ENCODE measurements at places on chromosomes 1 and 21. TPM values are rescaled to one million over a fixed set of nuclear protein-coding genes. Genes with fewer than 3 reads are reported as not detected.
A peak's percentile ranks its signal among the peaks of the same experiment; 100 is the strongest.

DNA sequence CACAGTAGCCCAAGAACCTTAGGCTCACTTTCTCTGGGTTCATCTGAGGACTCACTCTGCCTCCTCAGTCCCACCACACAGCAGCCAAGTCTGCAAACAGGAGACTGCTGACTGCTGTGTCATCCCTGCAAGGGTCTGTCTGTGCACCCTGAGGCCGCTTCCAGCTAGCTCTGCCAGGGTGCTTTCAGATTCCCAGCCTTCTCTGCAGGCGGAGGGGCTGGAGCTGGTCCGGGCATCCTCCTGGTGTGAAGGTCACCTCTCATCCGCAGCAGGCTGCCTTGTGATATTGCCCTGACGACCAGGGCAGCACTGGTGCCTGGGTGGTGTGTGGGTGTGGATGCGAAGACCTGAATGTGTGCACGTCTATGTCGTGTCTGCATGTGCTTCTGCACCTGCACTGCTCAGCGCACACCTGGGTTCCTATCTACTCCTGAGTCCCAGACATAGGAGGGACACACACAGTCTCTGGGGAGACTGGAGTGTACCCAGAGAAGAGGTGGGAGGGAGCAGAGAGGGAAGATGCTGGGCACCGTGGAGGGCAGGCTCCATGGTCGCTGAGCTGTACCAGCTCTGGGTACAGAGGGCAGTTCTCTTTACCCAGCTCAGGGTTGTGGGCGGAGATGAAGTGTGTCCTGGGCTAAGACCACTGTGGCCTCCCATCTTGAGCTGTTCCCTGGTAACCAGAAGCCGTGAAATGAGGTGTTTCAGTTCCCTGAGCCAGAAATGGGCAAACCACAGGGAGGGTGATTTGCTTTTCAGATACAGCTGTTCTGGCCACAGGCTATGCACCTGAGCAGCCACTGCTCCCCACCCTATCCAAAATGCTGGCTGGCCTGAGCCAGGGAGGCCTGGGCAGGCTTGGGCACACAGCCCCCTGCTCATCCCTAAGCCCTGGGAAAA is 160.9 kb upstream of the CSF3R start:
- no peaks in the 10 kb centered on the region for H3K4me1 ChIP-seq
- no peak for DNase-seq
- no peak overlapping the region for H3K4me3 ChIP-seq
- H3K27me3 ChIP-seq, result no peaks in the 10 kb centered on the region
- H3K27ac ChIP-seq, result no peak overlapping the region
- no peaks in the 10 kb centered on the region for H3K36me3 ChIP-seq

GRCh38 chr1:233491953-233492620 is 121.8 kb upstream of the KCNK1 start:
- no peaks in the 10 kb centered on the region for H3K36me3 ChIP-seq
- no peaks in the 10 kb centered on the region for H3K4me1 ChIP-seq
- DNase-seq, result no peak

DNA sequence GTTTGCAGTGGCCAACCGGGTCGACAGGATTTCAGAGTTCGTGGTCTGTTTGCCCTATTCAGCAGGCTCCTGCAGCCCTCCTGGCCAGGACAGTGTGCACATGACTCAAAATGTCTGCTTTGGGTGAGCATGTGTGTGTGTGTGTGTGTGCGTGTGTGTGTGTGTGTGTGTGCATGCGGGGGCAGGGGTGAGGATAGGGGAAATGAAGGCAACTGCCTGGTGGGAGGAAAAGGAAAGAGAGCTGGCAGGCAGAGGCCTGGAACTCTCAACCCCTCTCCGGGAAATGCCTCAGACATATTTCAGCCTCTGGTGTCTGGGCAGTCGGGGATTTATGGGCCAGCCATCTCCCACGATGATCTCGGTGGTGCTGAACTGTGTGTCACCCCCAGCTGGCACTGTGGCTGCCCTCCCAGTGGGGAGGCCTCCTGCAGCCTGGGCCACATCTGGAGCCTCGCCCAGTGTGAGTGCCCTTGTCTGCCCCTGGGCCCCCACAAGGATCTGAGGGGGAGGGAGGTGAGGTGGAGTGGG is 15.2 kb downstream of the CDCP2 start:
- no peaks in the 10 kb centered on the region for H3K36me3 ChIP-seq
- no peak overlapping the region for H3K4me3 ChIP-seq
- DNase-seq, result no peak
- H3K27ac ChIP-seq, result no peak overlapping the region
- no peaks in the 10 kb centered on the region for H3K27me3 ChIP-seq

DNA sequence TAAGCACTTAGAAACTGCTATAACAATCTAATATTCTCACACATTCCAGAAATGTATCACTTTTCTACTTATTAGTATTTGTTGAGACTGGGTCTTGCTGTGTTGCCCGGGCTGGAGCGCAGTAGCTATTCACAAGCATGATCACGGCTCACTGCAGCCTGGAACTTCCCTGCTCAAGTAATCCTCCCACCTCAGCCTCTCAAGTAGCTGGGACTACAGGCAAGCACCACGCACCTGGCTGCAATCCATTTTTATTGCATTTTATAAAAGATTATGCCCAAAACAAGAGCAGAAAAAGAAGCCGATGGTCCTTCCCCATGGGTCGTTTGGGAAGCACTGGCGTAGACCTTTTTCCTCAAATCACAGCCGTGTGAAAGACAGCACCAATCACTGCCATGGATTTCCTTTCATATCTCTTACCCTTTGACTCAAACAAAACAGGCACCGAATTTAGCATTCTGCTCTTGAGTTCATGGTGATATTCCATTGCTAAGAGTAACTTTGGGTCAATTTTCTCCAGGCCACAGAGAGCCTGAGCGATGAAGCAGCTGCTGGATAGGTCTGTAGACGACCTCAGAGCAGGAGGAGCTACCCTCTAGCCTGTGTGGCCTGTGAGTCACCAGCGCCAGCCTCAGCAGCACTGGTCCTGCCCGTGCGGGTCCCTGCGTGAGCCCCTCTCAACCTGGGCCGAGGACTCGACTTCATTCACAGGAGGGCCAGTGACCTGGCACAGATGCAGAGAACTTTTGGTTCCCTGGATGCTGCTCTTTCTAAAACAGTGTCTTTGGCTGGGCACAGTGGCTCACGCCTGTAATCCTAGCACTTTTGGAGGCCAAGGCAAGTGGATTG is 80.8 kb downstream of the PIK3CD start:
- H3K36me3 ChIP-seq, result no peaks in the 10 kb centered on the region
- no peak overlapping the region for H3K27ac ChIP-seq
- no peaks in the 10 kb centered on the region for H3K27me3 ChIP-seq
- H3K4me3 ChIP-seq, result no peak overlapping the region

DNA sequence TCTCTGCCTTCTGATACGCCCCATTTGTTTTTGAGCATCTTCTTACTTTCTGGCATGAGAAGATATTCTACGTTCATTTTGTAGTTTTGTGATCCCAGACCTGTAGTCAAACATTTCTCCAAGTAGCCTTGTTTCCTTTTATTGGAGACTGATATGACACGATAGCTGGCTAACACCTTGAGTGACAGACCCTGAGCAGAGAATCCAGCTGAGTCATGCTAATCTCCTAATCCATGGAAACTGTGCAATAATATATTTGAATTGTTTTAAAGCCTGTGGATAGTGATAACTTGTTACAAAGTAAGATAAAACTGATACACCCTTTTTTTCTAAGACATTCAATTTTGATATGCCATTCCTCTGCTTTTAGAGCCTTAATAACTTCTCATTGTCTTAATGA is 1.2 kb upstream of the IFI44L start:
- H3K4me3 ChIP-seq, result no peak overlapping the region
- H3K27ac ChIP-seq, result peak overlapping the region; percentile 55
- H3K4me1 ChIP-seq, result peaks cover 31% of the 10 kb centered on the region
- H3K27me3 ChIP-seq, result no peaks in the 10 kb centered on the region
- H3K36me3 ChIP-seq, result no peaks in the 10 kb centered on the region

SPRR5 gene
- not detected for polyA plus RNA-seq

TRMT13 gene
- polyA plus RNA-seq, result 18.2 TPM

HPDL gene
- polyA plus RNA-seq, result 0.33 TPM

MIXL1 gene
- polyA plus RNA-seq, result not detected

ALDH9A1 gene
- polyA plus RNA-seq, result 70.0 TPM

WDR26 gene
- polyA plus RNA-seq, result 25.6 TPM

Measured in adrenal gland (tissue), 19 donors.